ENCODE measurements at places on chromosomes 11 and 22.

DNA sequence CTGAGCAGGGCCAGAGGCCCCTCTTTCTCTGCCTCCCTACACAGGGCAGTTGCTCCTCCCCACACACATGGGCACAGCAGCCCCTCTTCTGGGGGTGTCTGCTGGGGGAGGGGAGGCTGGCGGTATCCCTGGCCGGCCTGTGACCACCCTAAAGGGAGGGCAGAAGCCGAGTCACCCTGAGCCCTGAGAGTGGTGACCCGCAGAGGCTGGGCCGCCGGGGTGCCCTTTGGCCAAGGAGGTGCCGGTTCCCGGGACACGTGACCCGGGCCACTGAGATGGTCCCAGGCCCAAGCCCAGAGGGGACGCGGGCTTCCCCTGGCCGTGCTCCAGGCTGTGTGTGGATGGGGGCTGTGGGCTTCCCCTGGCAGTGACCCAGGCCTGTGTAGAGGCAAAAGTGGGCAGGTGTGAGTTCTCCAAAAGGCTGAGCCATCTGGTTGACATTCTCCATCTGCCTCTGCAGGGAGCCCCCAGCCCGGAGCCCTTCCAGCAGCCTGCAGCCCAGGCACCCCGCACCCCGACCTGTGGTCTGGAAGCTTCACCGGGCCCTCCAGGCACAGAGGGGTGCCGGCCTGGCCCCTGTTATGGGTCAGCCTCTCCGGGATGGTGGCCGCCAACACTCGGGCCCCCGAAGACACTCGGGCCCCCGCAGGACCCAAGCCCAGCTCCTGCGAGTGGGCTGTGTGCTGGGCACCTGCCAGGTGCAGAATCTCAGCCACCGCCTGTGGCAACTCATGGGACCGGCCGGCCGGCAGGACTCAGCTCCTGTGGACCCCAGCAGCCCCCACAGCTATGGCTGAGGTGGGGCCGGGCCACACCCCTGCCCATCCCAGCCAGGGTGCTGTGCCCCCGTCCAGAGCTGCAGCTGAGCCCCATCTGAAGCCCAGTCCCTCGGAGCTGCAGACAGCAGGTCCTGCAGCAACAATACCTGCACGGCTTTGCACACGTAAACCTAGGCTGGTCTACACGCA lies 1.0 kb downstream of the ADM2 start:
- no peak for DNase-seq

DNA sequence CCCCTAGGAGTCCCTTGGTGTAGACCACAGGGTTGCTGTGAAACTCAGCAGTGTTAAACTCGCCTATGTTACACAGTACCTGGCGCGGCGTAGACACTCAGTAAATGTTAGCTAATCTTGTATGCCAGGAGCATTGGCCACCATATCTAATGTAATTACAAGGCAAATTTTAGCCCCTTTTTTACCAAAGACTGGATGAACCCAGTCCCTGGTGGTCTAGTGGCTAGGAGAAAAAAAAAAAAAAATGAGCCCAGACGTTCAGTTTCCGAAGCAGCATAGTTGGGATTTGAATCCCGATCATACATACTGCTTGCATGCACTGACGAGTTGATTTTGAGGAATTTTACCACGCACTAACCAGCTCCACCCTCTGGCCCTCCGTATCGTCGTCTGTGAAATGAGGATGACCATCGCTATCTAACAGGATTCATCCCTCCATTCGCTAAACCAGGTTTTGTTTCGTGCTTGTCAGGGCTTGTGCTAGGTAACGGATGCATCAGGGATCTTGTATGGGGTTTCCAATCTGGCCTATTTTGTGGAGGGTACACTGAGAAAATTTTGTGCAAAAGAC lies 688 bp downstream of the PTS start:
- DNase-seq = no peak

GRCh38 chr11:12185914-12186313 lies 75.5 kb downstream of the MICAL2 start:
- no peak for DNase-seq

GRCh38 chr11:19646921-19647320 lies 65.7 kb upstream of the NAV2 start:
- peak; percentile 97 for DNase-seq

DNA sequence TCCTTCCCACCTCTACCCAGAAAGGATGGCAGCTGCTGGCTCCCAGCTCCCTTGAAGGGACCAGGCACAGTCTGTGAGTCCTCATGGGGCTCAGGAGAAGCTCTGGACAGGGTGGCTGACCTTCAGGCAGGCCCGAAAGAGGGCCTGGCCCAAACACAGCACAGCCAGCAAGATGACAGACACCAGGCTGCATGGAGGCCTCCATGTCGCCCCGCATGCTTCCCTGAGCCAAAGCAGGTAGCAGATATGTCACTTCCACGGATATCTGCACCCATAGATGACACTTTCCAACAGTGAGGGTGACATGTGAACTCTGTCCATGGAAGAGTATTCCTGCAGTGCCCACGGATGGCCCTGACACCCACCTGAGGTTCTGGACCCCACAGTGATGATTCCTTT lies 18.4 kb downstream of the EIF1AD start:
- DNase-seq = no peak

- DNase-seq = peak; percentile 45
Measured at GRCh38 chr11:57527056-57527631, 3.4 kb downstream of the TIMM10 start.

- no peak for DNase-seq
Measured at GRCh38 chr11:18253778-18254338, 5.4 kb upstream of the SAA2 start.

DNA sequence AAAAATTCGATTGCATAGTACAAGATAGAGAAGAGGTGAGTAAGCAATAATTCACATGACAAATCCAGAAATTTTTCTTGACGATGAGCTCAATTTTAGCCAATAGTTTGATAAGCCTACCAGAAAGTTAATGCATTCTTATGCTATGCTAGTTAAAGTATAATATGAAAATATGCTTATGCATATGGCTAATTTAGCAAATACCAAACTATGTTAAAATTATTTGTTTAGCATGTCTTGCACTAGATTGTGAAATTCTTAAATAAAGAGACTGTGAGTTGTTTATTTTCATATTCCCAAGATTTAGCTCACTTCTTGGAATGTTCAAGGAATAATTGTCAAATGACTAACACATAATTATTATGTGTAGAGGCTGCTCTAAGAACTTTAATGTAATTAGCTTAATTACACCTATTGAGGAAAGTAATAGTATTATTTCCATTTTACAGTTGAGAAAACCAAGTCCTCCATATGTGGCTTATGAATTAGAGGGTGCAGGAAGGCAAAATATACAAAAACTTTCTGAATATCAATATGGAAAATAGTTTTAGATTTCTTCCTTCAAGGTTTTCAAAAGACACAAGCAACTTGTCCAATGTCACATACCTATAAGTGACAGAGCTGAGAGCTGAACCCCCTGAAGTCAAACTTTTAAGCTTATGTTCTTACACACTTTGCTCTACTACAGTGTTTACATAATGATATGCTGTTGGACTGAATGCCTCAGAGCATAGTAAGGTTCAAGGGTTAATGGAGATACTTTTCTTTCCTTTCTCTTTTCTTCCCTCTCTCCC lies 45.9 kb upstream of the ARHGAP20 start:
- no peak for DNase-seq

GRCh38 chr11:31764261-31764660 lies 46.9 kb downstream of the PAX6 start:
- DNase-seq = no peak

DNA sequence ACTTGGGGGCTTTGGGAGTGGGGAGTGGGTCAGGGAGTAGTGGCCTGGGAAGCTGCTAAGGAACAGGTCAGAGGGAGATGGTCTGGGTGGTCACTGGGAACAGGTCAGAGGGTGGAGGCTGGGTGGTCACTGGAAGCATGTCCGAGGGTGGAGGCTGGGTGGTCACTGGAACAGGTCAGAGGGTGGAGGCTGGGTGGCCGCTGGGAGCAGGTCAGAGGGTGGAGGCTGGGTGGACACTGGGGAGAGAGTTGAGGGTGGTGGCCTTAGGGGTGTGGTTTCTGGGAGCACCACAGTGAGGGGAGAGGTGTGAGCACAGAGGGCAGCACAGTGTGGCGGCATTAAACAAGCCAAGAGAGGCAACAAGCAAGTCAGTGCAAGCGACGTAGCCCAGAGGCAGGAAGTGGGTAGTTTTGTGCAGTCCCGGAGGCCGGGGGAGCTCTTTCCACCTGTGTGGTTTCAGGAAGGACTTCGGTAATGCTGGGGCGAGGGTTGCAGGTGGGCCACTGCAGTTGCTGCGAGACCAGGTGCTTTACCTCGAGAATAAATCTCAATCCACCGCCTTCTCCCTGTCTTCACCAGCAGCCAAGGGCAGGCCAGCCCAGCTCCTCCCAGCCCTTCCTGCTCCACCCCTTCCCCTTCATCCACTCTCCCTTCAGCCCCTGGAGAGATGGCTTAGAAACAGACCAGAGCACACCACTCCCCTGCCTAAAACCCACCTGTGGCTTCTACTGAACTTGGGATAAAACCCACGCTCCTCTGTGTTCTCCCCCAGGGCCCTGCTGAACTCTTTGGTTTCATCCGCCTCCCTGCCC lies 3.2 kb upstream of the CACNA1I start:
- no peak for DNase-seq

DNA sequence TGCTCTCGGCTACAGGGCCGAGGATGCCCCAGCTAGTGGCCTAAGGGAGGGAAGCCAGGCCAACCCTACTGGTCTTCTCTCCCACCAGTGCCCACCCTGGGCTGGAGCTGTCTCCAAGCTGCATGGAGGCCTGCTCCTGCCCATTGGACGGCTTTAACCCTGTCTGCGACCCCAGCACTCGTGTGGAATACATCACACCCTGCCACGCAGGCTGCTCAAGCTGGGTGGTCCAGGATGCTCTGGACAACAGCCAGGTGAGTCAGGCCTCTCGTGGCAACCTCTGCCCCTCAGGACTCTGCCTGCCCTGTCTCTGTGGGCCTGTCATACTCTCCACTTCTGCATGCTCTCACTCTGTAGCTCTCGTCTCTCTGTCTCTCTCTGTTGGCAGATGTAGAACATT lies 44.1 kb upstream of the TPBGL start:
- no peak for DNase-seq

DNA sequence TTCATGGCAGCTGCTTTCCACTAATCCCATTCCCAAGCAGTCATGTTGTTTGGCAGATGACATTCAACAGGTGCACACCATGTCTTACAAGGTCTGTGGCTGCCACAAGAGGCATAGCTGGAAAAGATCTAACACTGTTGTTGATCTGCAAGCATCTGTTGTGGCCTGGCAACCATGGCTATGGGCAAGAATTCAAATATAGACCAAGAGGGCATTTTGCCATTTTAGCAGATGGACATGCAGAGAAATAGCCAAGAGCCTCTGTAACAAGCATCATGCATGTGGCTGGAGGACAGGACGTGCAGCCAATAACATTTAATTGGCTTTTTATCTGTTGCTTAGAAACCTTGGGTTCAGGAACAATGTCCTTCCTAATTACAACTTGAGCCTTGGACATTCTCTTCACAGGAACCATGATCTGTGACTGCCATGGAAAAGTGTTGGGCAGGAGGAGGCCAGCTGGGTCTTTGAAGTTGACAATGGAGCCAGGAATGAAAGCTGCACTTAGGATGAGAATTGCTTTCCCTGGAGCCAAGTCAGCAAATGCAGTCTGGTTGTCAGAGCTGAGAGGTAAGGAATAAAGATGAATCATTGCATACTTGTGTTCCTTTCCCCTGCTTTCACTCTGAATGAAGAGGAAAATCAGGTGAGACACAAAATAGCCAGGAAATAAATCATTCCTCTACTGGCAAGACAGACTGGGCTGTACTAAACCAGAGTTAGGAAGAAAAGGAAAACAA lies 113.6 kb upstream of the ANO5 start:
- no peak for DNase-seq

GRCh38 chr11:11391169-11391568 lies 38.1 kb upstream of the CSNK2A3 start:
- DNase-seq = no peak

GRCh38 chr11:114059984-114060391 lies 477 bp downstream of the ZBTB16 start:
- no peak for DNase-seq

- DNase-seq = no peak
Measured at GRCh38 chr22:26461188-26461810, 22.3 kb downstream of the HPS4 start.
